ENCODE measurements at places on chromosomes 1 and 21.
A peak's percentile ranks its signal among the peaks of the same experiment; 100 is the strongest.

- DNase-seq = peak; percentile 12
Measured at GRCh38 chr1:79310609-79311008, 304.1 kb upstream of the ADGRL4 start.

- no peak for DNase-seq
Measured at GRCh38 chr1:203017692-203018091, 8.6 kb upstream of the PPFIA4 start.

DNA sequence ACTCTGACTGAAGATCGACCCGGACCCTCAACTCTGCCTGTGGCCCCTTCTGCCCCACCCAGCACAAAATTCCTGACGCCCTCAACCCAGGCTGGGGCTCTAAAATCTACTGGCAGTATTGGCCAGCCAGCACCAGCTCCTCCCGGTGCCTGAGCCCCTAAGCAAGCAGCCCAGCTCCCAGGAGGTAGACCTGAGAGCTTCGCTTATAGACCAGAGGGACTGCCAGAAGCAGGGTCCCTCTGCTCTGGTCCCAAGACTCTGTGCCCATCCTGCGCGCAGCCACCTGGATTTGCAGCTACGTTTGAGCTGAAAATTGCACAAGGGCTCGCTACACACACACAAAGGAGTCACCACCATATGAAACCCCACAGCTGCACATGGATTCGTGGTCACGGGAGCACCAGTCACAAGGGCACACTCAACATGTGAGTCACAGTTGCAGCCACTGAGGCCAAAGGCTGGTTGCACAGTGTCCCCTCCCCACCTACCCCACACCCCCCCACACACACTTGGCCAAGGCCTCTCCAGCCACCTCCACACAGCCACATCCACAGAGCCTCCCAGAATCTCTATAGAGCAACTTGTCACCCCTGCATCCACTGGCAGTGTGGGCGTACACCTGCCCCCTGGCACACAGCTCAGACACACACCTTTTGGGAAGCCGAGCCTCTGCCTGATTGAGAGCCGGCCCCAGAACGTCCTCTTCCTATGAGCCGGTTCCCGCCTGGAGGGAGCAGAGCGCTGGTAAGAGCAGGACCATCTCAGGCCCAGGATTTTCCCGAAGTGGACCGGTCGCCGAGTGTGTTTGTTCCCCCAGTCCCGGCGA, 1.1 kb upstream of the DMBX1 start:
- DNase-seq = no peak

DNA sequence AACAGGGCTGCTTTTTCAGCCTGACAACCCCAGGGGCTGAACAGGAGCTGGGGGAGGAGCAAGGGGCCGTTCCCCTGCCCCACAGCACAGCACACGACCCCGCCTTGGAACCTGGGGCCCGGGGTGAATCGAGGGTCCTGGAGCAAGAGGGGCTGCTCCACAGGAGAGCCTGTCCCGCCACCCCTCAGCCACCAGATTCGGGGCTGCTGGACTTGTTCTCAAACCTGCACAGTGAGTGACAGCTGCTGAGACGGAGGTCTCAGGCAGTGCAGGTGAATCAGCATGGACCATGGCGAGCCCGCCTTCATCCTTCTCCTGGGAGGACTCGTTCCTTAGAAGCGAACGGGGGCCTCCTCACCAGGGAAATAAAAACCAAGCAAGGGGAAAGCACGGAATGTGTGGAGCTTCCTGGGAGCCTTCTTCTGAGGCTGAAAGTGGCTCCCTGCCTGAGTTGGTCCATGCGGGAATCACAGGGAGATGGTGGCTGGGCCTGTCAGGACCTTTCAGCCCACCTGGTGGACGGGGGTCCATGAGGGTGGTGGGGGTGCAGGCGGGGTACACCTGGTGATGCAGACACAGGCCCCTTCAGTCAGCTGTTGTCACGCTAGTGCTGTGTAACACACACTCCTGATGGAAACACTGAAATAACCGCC, 125.4 kb downstream of the SIK1 start:
- no peak for DNase-seq
